Fibroblast of lung (primary cell): ENCODE measurements at places on chromosomes 5 and 9. TPM values are rescaled to one million over a fixed set of nuclear protein-coding genes. Genes with fewer than 3 reads are reported as not detected.

PCDHB5 gene
- 1.8 and 2.8 TPM in 2 replicates for total RNA-seq

DMRT1 gene
- not detected in 2 replicates for total RNA-seq

ZNF879 gene
- total RNA-seq: 6.2 and 7.1 TPM in 2 replicates

RNF20 gene
- 29.6 and 34.2 TPM in 2 replicates for total RNA-seq

MLANA gene
- not detected in 2 replicates for total RNA-seq

GPRIN1 gene
- 4.9 and 6.3 TPM in 2 replicates for total RNA-seq

ZCCHC10 gene
- 7.4 and 12.3 TPM in 2 replicates for total RNA-seq

PPWD1 gene
- total RNA-seq: 41.5 and 52.9 TPM in 2 replicates

FGF1 gene
- 0.77 and 3.5 TPM in 2 replicates for total RNA-seq

CDO1 gene
- 4.6 and 6.9 TPM in 2 replicates for total RNA-seq

POU5F2 gene
- total RNA-seq: 0.51 and 0.66 TPM in 2 replicates

TXNDC15 gene
- 65.9 and 71.7 TPM in 2 replicates for total RNA-seq

CHSY3 gene
- total RNA-seq: 0.99 and 1.3 TPM in 2 replicates

TNFAIP8 gene
- 30.6 and 37.7 TPM in 2 replicates for total RNA-seq

SDHA gene
- 103 and 150 TPM in 2 replicates for total RNA-seq

TMEFF1 gene
- 1.8 and 2.5 TPM in 2 replicates for total RNA-seq

GRHPR gene
- total RNA-seq: 107 and 108 TPM in 2 replicates

IRX2 gene
- 0.26 and 0.33 TPM in 2 replicates for total RNA-seq

PDZD2 gene
- total RNA-seq: under 0.01 and 0.33 TPM in 2 replicates

RGS14 gene
- total RNA-seq: 2.6 and 4.1 TPM in 2 replicates

SLC6A19 gene
- not detected in 2 replicates for total RNA-seq

IL7R gene
- total RNA-seq: 10.3 and 67.9 TPM in 2 replicates

PLAC8L1 gene
- total RNA-seq: not detected in 2 replicates

HMCN2 gene
- total RNA-seq: under 0.01 TPM in 2 replicates

LOX gene
- total RNA-seq: 33.4 and 81.9 TPM in 2 replicates

CDC20B gene
- under 0.01 TPM in 1 of 2 replicates, not detected in the other for total RNA-seq

WNT8A gene
- total RNA-seq: not detected in 2 replicates

GPR150 gene
- total RNA-seq: under 0.01 and 0.33 TPM in 2 replicates

KCTD16 gene
- total RNA-seq: 1.0 and 1.2 TPM in 2 replicates

ADGRV1 gene
- under 0.01 and 0.17 TPM in 2 replicates for total RNA-seq

ALDH1A1 gene
- total RNA-seq: 45.2 and 46.1 TPM in 2 replicates

CEL gene
- under 0.01 and 0.33 TPM in 2 replicates for total RNA-seq

SELENOP gene
- 677 and 809 TPM in 2 replicates for total RNA-seq

PTRH1 gene
- total RNA-seq: 13.1 and 26.1 TPM in 2 replicates

SVEP1 gene
- total RNA-seq: 76.3 and 96.9 TPM in 2 replicates

IFNA13 gene
- not detected in 2 replicates for total RNA-seq

NR6A1 gene
- 0.26 and 0.50 TPM in 2 replicates for total RNA-seq

OGN gene
- total RNA-seq: 1.3 and 6.2 TPM in 2 replicates

CCL21 gene
- total RNA-seq: not detected in 2 replicates
